Effector memory CD8-positive, alpha-beta T cell (primary cell): ENCODE measurements at places on chromosomes 5 and 9.
A peak's percentile ranks its signal among the peaks of the same experiment; 100 is the strongest.

- peaks cover 23% of the 10 kb centered on the region for H3K27me3 ChIP-seq
- H3K27ac ChIP-seq: no peak overlapping the region
- no peak overlapping the region for H3K4me3 ChIP-seq
- DNase-seq: no peak
- H3K36me3 ChIP-seq: no peaks in the 10 kb centered on the region
- H3K4me1 ChIP-seq: no peaks in the 10 kb centered on the region
These were observed 15.4 kb downstream of the FAM81B start for GRCh38 chr5:95406426-95407090.

GRCh38 chr9:19156805-19157204, 29.5 kb upstream of the PLIN2 start:
- H3K27ac ChIP-seq: no peak overlapping the region
- H3K36me3 ChIP-seq: peaks cover 7% of the 10 kb centered on the region
- H3K4me1 ChIP-seq: peaks cover 14% of the 10 kb centered on the region
- no peak overlapping the region for H3K4me3 ChIP-seq

GRCh38 chr5:96050273-96050880, 88.7 kb upstream of the ELL2 start:
- H3K27me3 ChIP-seq: no peaks in the 10 kb centered on the region
- no peak overlapping the region for H3K27ac ChIP-seq
- no peak overlapping the region for H3K4me3 ChIP-seq
- no peak for DNase-seq

GRCh38 chr5:148708854-148709253, 54.5 kb upstream of the HTR4 start:
- DNase-seq: no peak
- H3K4me3 ChIP-seq: no peak overlapping the region
- H3K4me1 ChIP-seq: no peaks in the 10 kb centered on the region
- peaks cover 16% of the 10 kb centered on the region for H3K27me3 ChIP-seq
- H3K27ac ChIP-seq: no peak overlapping the region

GRCh38 chr5:9381464-9381863, 164.4 kb downstream of the SEMA5A start:
- no peak for DNase-seq
- no peak overlapping the region for H3K27ac ChIP-seq
- no peaks in the 10 kb centered on the region for H3K36me3 ChIP-seq
- no peaks in the 10 kb centered on the region for H3K4me1 ChIP-seq
- no peaks in the 10 kb centered on the region for H3K27me3 ChIP-seq
- no peak overlapping the region for H3K4me3 ChIP-seq

DNA sequence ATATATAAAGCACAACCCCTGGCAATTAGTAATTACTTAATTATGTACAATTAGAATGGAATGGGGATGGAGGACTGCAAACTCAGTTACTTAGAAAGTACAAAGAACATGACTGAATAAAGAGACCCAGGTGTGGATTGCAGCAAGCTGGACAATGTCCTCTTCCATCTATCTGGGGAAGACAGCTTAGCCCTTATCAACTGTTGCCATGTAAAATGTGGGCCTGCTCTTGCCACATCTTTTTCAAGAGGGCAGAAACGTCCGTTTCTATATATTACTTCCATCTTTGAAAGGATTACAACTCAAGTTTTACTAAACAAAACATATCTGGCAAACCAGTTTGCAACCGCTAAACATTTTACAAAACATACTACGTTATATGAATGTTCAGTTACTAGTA, 26.2 kb downstream of the GOLPH3 start:
- no peaks in the 10 kb centered on the region for H3K27me3 ChIP-seq
- H3K36me3 ChIP-seq: peaks cover 10% of the 10 kb centered on the region
- H3K4me3 ChIP-seq: peak overlapping the region; percentile 13
- no peak for DNase-seq

- DNase-seq: no peak
- no peak overlapping the region for H3K4me3 ChIP-seq
- H3K4me1 ChIP-seq: no peaks in the 10 kb centered on the region
- no peak overlapping the region for H3K27ac ChIP-seq
- no peaks in the 10 kb centered on the region for H3K27me3 ChIP-seq
These were observed 399.0 kb downstream of the MED10 start for GRCh38 chr5:5979377-5979760.

DNA sequence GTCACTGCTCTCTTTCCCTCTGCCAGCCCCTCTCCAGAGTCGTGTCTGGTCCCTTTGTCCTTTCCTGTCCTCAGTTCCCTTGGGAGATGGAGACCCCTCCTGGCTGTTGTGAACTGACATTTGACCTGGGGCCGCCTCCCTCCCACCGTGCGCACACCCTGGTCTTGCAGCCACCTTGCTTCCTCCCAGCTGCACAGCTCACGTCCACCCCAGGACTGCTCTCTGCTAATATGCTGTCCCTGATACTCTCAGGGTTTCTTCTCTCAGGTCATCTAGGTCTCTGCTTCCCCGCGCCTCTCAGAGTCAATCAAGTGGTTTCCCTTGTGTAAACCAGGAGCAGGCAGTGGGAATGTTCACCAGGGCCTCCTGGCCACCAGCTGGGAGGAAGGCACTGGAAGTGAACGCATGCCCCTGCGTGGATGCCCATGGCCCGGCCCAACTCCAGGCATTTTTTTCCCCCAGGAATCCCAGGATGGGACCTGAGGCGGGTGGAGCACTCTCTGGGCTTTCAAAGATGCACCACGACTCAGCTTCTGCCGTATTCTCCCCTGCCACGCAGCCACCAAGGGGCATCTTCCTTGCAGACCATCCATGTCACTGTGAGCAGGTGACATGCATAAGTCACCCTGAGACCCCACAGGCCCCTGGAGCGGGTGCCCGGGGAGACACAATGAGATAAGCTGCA, 142.4 kb downstream of the OLFM1 start:
- no peaks in the 10 kb centered on the region for H3K36me3 ChIP-seq
- DNase-seq: no peak
- H3K4me3 ChIP-seq: no peak overlapping the region

GRCh38 chr5:6182271-6182815, 196.0 kb downstream of the MED10 start:
- peaks cover 22% of the 10 kb centered on the region for H3K27me3 ChIP-seq
- no peak overlapping the region for H3K27ac ChIP-seq
- H3K4me1 ChIP-seq: no peaks in the 10 kb centered on the region
- no peaks in the 10 kb centered on the region for H3K36me3 ChIP-seq
- no peak overlapping the region for H3K4me3 ChIP-seq

GRCh38 chr9:77891128-77891800, 140.3 kb downstream of the GNAQ start:
- H3K27me3 ChIP-seq: no peaks in the 10 kb centered on the region
- peak overlapping the region; percentile 7 for H3K27ac ChIP-seq
- peaks cover 2% of the 10 kb centered on the region for H3K36me3 ChIP-seq
- H3K4me1 ChIP-seq: peaks cover 3% of the 10 kb centered on the region

GRCh38 chr5:67747096-67747495, 468.5 kb upstream of the PIK3R1 start:
- no peaks in the 10 kb centered on the region for H3K36me3 ChIP-seq
- no peak overlapping the region for H3K4me3 ChIP-seq
- H3K27me3 ChIP-seq: no peaks in the 10 kb centered on the region
- no peak for DNase-seq

- DNase-seq: no peak
- H3K27me3 ChIP-seq: peaks cover 24% of the 10 kb centered on the region
- H3K4me1 ChIP-seq: no peaks in the 10 kb centered on the region
- no peak overlapping the region for H3K4me3 ChIP-seq
- H3K27ac ChIP-seq: no peak overlapping the region
These were observed 311.5 kb downstream of the COX7C start for GRCh38 chr5:86929123-86929766.

- no peak overlapping the region for H3K4me3 ChIP-seq
- H3K4me1 ChIP-seq: no peaks in the 10 kb centered on the region
- H3K27ac ChIP-seq: no peak overlapping the region
- H3K36me3 ChIP-seq: no peaks in the 10 kb centered on the region
- peaks cover 65% of the 10 kb centered on the region for H3K27me3 ChIP-seq
These were observed 209.6 kb downstream of the MAST4 start for GRCh38 chr5:66805514-66806430.

GRCh38 chr5:139688751-139689372, 40.7 kb downstream of the CXXC5 start:
- H3K27ac ChIP-seq: no peak overlapping the region
- H3K36me3 ChIP-seq: no peaks in the 10 kb centered on the region
- peaks cover 7% of the 10 kb centered on the region for H3K4me1 ChIP-seq

GRCh38 chr5:84287951-84288350, 96.7 kb downstream of the EDIL3 start:
- no peaks in the 10 kb centered on the region for H3K4me1 ChIP-seq
- H3K4me3 ChIP-seq: no peak overlapping the region
- no peak overlapping the region for H3K27ac ChIP-seq

- H3K36me3 ChIP-seq: no peaks in the 10 kb centered on the region
- no peaks in the 10 kb centered on the region for H3K4me1 ChIP-seq
- no peak for DNase-seq
- no peak overlapping the region for H3K27ac ChIP-seq
- H3K27me3 ChIP-seq: peaks cover 22% of the 10 kb centered on the region
These were observed 122.8 kb downstream of the DPYSL3 start for GRCh38 chr5:147387109-147387508.

GRCh38 chr5:140549237-140550144, 2.0 kb downstream of the EIF4EBP3 start:
- DNase-seq: no peak
- peak overlapping the region; percentile 87 for H3K27ac ChIP-seq
- peak overlapping the region; percentile 83 for H3K4me3 ChIP-seq
- H3K36me3 ChIP-seq: peaks cover 50% of the 10 kb centered on the region
- peaks cover 48% of the 10 kb centered on the region for H3K4me1 ChIP-seq
- H3K27me3 ChIP-seq: no peaks in the 10 kb centered on the region

DNA sequence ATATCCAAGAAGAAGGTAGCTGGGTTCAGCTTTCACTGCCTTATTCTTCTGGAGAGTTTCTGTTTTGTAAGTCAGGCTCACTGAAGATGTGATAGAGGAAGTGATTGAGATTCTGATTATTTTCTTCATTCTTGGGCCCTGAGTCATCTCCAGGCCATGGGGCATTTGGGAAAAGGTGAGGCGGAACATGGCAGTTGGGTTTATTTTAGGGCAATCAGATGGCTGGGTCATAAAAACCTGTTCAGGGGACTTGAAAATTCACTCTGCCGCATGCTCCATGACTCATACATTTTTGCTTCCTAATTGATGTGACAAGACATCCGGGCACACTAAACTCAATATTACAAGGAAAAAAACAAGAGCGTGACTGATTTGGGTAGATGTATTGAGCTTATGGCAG, 265.7 kb upstream of the KLF4 start:
- no peaks in the 10 kb centered on the region for H3K27me3 ChIP-seq
- DNase-seq: no peak
- no peaks in the 10 kb centered on the region for H3K36me3 ChIP-seq
- no peak overlapping the region for H3K4me3 ChIP-seq
- H3K27ac ChIP-seq: no peak overlapping the region
- no peaks in the 10 kb centered on the region for H3K4me1 ChIP-seq
